Renal cortex interstitium (tissue), 15 donors: ENCODE measurements at places on chromosomes 7 and 10. TPM values are rescaled to one million over a fixed set of nuclear protein-coding genes. Genes with fewer than 3 reads are reported as not detected.

UNCX gene
- polyA plus RNA-seq = 9.3 TPM

- no peak for DNase-seq
Measured at GRCh38 chr7:16492513-16493062, 27.1 kb upstream of the SOSTDC1 start.

DNA sequence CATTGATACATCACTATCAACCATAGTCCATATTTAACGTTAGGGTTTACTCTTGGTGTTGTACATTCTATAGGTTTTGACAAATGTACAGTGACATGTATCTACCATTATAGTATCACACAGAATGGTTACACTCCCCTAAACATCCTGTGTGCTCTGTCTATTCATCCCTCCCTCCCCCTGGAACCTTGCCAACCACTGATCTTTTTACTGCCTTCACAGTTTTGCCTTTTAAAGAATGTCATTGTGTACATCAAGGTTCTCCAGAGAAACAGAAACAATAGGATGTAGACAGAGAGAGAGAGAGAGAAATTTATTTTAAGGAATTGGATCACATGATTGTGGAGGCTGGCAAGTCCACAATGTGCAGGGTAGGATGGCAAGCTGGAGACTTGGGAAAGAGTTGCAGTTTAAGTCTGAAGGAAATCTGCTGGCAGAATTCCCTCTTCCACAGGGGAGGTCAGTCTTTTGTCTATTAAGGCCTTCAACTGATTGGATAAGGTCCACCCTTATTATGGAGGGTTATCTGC lies 45.1 kb upstream of the CCNJ start:
- no peak for DNase-seq

DNA sequence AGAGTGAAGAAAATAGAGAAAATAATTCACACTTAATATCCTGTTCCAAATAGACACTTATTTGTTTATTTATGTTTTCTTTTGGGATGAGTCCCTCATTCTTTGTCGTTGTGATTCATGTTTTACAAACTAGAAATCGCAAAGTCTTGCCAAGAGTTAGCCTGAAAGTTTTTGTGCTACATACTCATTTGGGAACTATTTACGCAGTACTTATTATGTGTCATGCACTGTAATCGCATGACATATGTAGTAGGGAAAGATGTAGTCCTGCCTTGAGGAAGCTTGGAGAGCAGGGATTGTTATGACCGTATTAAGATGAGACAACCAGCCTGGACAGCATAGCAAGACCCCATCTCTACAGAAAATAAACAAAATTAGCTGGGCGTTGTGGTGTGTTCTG lies 189.3 kb downstream of the ABCA13 start:
- no peak for DNase-seq

CDK5 gene
- 17.3 TPM for polyA plus RNA-seq

- DNase-seq = no peak
Measured at GRCh38 chr7:102125127-102125596, 161.5 kb upstream of the SH2B2 start.
